Occipital lobe (tissue), 3 donors: ENCODE measurements at places on chromosomes 2 and 18. TPM values are rescaled to one million over a fixed set of nuclear protein-coding genes. Genes with fewer than 3 reads are reported as not detected.

Gene GKN1
- total RNA-seq = not detected

- DNase-seq = no peak
These were observed 33.0 kb downstream of the WDPCP start for GRCh38 chr2:63555299-63555698.

Gene NETO1
- total RNA-seq = 47.7 TPM

Gene BOLL
- total RNA-seq = not detected

Gene CEBPZOS
- total RNA-seq = 24.5 TPM

Gene ZNF521
- 8.4 TPM for total RNA-seq

DNA sequence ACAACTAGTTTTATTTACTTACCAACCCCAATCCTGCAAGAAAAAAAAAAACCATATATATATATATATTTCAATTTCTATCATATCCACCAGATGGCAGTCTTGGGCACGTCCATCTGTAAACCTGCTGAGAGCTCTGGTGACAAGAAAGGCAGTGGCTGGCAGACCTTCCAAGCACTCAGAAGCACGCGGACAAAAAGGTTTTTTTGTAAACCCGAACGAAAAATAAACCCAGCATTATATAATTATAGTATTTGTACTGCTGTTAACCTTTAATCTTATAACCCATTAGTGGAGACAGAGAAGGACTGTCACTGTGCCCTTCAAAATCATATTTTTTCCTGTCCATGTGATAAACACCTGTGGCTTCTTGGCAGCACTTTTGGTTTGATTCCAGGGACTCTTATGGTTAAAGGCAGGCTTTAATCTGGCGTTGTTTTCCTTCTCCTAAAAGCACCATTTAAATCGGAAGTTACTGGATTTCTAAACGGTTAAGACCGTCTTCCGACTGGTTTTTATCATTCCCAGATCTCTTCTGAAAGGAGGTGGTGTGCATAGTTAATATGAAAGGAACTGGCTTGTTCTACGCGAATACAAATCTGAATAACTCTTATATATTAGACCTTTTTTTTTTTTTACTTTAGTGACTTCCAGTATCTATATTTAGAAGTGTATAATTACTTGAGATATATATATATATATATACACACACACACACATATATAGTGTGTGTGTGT lies 31.0 kb upstream of the SLC3A1 start:
- DNase-seq = peak; percentile 30

Gene PLEKHM3
- 50.7 TPM for total RNA-seq

Gene HOXD13
- not detected for total RNA-seq

- no peak for DNase-seq
These were observed 57.9 kb downstream of the NCK2 start for GRCh38 chr2:105802587-105802986.

Gene ACKR3
- total RNA-seq = 20.3 TPM

Gene PPP1R1C
- 2.7 TPM for total RNA-seq

- peak; percentile 34 for DNase-seq
These were observed 135.6 kb upstream of the ZNF236 start for GRCh38 chr18:76686737-76687231.

GRCh38 chr2:216181351-216181750 lies 72.2 kb downstream of the XRCC5 start:
- no peak for DNase-seq

GRCh38 chr2:84924173-84925106 lies 19.0 kb downstream of the TMSB10 start:
- no peak for DNase-seq

GRCh38 chr18:80200932-80201672 lies 46.2 kb downstream of the PARD6G start:
- DNase-seq = no peak

- no peak for DNase-seq
These were observed 48.5 kb downstream of the CDK15 start for GRCh38 chr2:201854841-201855240.

GRCh38 chr2:177917169-177917568 lies 155.4 kb downstream of the PDE11A start:
- no peak for DNase-seq

GRCh38 chr18:13229001-13229671 lies 10.6 kb downstream of the LDLRAD4 start:
- DNase-seq = no peak

DNA sequence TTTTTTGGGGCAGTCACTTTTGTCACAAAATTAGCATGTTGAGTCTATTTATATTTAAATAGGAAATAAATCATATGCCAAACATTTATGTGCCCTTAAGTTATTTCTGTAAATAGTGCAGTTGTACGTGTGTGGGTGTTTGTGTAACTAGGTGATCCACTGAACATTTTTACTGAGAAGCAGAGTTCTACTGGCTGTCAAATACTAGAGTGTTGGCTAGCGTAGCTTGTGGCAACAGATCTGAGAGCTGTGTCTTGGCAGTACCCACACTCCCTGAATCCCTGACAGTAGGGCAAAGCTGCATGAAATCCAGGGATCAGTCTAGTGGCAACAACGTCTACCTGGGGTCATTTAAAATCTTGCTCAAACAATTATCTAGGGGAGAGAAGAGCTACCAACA lies 273.1 kb upstream of the SLC8A1 start:
- no peak for DNase-seq

DNA sequence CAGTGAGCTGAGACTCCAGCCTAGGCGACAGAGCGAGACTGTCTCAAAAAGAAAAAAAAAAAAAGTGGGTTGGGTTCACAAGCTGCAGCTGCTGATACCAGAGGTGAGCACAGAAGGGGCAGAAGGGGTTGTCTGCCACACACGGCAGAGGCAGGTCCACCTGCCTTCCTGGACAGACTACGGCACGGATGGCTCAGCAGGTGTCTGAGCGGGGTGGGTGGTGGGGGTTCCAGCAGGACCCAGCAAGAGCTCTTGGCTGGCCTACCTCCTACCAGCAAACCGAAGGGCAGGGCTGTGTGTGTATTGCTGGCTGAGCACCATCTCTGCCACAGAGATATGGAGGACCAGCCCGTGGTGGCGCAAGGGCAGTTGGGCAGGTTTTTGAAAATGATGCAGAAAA lies 130.4 kb upstream of the ASB18 start:
- DNase-seq = no peak

Gene UXS1
- 98.6 TPM for total RNA-seq

DNA sequence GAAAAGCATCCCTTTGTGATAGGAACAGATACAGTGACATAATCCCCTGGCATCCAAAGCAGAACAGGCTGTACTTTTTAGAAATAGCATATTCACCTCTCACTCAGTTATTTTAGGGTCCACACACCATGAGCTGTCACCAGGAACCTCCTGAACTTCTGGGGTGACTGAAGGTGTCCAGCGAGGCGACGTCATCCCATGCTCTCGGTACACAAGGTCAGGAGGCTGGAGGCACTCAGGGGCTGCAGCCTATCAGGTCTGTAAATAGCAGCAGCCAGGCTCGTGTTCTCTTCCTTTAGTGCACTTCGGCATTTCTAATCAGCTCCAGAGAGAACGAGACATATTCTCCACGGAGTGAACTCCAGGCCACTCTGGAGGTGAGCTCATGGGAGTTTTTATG lies 98.3 kb downstream of the GATA6 start:
- DNase-seq = no peak

Gene SUMO1
- total RNA-seq = 172 TPM

DNA sequence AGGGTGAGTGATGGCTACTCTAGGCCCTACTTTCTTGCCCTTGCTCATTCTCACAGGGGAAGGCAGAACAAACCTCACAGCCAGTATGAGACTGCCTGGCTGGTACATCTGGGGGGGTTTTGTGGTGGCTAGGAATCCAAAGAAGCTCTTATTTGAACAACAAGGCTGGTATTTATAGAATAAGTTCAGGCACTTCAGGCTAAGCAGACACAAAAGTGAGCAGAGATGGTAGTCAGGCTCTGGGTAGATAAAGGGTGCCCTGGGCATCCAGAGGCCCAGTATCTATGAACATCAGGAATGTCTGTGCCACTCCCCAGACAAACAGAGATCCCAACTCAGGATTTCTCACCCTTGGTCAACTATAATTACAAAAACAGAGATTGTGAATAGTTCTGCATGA lies 57.2 kb upstream of the RTN4 start:
- DNase-seq = no peak
